ENCODE measurements at places on chromosomes 12 and 14.

- no peak for DNase-seq
Measured at GRCh38 chr12:15341371-15341770, 19.1 kb downstream of the PTPRO start.

DNA sequence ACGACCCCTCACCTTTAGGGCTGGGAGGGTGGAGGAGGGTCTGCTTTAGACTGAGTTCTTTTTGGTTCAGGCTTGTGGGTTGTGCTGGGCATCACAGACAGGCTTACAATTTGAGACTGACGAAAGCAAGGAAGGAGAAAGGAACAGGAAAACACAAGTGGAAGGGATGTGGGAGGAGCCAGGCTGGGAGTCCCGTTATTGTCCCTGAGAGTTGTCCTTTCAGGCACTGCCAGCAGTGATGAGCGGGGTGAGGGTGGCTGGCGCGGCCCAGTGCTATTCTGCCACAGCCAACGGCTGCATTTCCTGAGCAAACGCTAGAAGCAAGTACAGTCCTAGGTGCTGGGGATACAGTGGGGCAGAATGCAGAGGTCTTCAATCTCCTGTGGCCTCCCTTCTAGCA is 29.2 kb upstream of the TSPAN9 start:
- DNase-seq, result no peak

GRCh38 chr12:76915361-76916169 is 36.7 kb upstream of the CSRP2 start:
- DNase-seq, result peak; percentile 37

- no peak for DNase-seq
Measured at GRCh38 chr12:52850681-52851080, 1.9 kb upstream of the KRT78 start.

- no peak for DNase-seq
Measured at GRCh38 chr14:89572596-89573398, 155.8 kb upstream of the FOXN3 start.

DNA sequence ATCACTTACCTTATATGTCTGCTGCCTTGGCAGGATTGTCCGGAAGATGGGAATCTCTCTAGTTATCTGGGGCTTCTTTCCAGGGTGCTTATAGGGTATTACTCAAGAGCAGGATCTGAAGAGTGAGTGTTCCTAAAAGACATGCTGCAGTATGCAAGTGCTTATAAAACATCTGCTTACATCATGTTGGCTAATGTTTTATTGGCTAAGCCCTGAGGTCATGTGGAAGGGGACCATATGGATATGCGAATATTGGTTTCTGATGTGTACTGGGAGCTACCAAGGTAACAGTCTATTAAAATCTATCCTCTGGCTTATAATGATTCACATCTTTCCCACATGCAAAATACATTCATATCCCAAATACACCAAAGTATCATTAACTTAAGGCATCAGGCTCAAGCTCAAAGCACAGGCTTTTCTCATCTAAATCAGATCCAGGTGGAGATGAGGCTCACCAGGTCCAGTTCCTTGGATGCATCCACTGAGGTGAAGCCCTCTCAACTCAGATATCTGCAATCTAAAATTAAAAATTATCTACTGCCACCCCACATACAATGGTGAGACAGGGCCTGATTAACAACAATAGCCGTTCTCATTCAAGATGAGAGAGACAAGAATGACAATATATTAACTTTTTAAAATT is 29.8 kb downstream of the LRRIQ1 start:
- peak; percentile 30 for DNase-seq

DNA sequence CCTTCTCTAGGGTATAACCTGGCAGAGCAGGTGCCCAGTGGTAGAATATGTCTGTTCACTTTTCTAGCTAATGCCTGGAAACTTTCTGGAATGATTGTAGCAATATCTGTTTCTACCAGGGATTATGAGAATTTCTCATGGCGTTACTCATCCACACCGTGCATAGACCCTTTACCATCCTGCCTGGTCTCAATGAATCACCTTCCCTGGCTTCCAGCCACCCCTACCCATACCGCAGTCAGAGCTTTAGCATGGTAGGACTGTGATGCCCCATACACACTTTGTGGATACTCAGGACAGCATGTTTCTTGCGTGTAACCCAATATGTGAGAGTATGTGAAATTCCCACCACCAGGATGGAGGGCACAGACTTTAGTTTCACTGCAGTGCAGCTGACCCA is 45.4 kb downstream of the TUNAR start:
- no peak for DNase-seq

- peak; percentile 79 for DNase-seq
Measured at GRCh38 chr12:43893670-43894069, 57.8 kb downstream of the TMEM117 start.

GRCh38 chr12:113332688-113333417 is 2.1 kb downstream of the SLC8B1 start:
- DNase-seq, result no peak

DNA sequence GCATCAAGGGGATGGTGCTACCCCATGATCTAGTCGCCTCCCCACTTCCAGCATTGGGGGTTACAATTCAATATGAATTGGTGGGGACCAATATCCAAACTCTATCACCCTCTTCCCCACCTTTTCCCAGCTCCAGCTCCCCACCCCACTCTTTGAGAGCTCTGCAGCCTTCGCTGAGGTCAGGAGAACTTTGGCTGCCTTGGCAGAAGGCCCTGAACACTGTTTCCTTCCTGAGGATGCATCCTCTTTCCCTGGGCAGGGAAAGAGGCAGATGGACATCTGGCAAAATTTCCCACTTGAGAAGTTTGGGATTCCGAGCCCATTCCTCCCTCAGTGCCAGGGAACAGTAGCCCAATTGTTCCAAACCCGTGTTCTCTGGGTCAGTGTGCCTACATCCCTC is 169.1 kb downstream of the TSPAN9 start:
- no peak for DNase-seq
